ENCODE measurements at places on chromosomes 7 and 10.

- DNase-seq, result no peak
Observed at GRCh38 chr10:95748349-95748748, 7.6 kb upstream of the ENTPD1 start.

DNA sequence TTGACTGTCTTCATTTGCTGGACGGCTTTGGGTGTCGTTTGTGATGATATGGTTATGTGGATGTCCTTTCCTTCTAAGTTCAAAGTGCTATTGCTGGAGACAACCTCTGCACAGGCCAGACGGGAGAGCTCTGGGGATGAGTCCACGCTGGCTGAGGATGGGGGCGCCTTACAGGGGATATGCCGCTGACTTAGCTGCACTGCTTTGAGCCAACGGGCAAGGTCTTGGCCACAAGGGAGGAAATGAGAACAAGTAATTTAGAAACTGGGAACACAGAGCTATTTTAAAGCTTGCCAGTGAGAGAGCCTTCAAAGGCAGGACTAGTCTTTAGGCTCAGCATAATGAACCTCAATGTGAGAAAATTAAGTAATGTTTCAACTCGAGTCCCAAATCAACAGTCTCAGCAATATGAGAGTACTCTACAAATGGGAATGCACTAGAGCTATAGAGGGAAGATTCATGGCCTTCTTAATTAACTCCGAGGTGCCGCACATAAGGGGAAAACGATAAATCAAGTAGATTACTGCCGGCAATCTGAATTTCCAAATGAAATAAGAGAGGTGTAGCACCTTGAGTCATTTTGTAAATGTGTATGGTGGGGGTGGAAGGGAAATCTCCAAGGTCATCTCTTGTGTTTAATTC, 209.3 kb downstream of the JAZF1 start:
- no peak for DNase-seq

GRCh38 chr7:74289659-74290552, 699 bp downstream of the CLIP2 start:
- no peak for DNase-seq

DNA sequence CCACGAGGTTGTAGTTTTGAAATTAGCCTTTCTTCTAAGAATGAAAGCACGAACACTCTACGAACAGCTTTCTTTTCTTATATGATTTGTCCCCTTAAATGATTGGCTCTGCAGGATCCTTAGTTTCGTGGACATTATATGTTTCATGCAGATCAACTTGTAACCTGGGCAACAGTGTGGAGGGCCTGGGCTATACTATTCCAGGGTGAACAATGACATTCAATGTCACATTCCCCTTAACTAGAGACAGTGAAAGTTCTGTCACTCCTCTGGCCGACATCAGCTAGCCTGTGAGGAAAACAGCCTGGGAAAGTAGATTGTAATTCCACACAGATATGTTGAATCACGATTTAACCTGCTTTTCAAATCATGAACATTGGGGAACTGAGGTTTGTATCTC, 23.4 kb downstream of the TAS2R16 start:
- DNase-seq, result no peak

DNA sequence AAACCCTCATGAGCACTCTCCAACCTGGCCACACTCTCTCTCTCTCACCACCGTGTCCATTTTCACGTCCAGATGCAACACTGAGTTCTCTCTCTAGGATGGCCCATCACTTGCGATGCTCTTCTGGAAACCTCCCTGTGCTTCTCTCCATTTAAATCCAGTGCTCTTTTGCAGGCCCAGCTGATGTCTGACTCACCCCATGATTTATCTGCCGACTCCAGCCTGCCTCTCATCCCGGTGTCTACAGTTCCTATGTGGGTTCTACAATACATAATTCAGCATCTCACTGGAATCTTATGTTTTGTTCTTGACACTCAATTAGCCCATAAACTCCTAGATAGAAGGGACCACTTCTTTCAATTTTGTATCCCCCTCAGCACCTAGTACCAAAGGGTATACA, 5.0 kb downstream of the TPK1 start:
- no peak for DNase-seq

DNA sequence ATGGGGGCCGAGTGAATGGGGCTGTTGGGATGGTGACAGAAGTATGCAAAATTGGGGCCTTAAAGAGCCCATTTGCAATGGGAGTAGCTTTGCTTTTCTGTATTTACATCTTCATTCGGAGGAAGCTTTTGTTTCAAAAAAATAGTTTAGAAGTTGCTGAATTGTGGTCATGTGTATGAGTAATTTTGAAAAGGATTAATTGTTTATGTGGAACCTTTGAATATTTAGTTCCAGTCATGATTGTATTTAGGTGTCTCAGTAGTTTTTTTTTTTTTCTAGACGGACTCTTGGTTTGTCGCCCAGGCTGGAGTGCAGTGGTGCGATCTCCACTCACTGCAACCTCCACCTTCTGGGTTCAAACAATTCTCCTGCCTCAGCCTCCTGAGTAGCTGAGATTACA, 37.2 kb downstream of the RBM33 start:
- no peak for DNase-seq

- no peak for DNase-seq
Observed at GRCh38 chr10:120580918-120581895, 124.2 kb downstream of the PLPP4 start.

GRCh38 chr7:130490888-130491804, 739 bp upstream of the MEST start:
- no peak for DNase-seq

DNA sequence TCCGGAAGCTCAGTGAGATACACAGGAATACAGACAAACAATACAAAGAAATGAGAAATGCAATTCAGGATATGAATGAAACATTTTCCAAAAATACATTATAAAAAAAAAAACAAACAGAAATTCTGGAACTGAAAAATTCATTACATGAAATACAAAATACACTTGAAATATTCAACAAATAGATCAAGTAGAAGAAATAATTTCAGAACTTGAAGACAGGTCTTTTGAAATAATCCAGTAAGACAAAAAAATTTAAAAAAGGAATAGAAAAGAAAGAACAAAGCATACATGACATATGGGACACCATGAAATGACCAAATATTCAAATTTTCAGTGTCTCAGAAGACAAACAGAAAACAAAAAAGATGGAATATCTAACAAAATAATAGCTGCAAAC, 102.5 kb downstream of the ALOX5 start:
- no peak for DNase-seq

- DNase-seq, result no peak
Observed at GRCh38 chr7:134618756-134619530, 27.7 kb upstream of the BPGM start.

DNA sequence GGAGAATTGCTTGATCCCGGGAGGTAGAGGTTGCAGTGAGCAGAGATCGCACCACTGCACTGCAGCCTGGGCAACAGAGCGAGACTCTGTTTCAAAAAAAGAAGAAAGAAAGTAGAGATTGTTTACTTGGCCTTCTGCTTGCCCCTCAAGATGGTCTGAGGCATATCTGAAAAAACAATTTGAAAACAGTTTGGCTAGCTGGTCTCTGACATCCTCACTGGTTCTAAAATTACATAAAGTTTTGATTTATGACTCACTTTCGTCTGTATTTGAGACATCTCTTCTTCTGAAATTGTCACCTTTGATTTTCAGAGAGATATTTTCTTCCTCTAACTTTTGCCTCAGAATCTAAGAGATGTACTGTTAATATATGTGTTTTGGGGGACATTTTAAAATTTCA, 49.6 kb upstream of the HELLS start:
- no peak for DNase-seq

- peak; percentile 69 for DNase-seq
Observed at GRCh38 chr7:100489824-100490223, 6.1 kb downstream of the NYAP1 start.

DNA sequence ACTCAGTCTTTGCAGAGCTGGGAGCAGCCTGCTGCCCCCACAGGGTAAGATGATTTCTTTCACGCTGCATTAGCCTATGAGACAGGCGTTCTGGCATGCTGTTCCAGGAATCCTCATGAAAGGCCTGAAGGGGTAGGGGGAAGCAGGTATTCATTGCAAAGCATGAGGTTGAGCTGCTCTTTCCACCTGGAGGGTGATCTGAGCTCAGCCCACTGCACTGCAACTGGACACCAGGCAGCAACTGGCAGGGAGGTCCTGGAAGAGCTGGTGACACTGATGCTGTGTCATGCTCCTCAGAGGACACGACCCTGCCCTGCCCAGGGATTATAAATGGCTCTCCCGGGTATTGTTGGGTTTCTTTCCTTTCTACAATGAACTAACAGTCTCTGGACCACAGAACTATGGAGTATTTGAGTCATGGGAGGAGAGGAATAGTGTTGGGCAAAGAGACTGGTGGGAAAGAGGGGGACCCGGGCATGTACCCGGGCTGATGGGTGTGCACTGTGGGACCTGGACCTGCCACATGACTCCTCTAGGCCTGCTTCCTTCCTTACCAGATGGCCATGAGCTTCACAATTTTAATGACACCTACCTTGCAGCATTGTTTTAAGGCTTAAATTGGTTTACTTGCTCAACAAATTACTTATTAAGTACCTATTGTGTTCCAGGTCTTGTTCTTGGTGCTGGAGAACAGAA, 24.3 kb downstream of the SLC25A28 start:
- DNase-seq, result no peak

DNA sequence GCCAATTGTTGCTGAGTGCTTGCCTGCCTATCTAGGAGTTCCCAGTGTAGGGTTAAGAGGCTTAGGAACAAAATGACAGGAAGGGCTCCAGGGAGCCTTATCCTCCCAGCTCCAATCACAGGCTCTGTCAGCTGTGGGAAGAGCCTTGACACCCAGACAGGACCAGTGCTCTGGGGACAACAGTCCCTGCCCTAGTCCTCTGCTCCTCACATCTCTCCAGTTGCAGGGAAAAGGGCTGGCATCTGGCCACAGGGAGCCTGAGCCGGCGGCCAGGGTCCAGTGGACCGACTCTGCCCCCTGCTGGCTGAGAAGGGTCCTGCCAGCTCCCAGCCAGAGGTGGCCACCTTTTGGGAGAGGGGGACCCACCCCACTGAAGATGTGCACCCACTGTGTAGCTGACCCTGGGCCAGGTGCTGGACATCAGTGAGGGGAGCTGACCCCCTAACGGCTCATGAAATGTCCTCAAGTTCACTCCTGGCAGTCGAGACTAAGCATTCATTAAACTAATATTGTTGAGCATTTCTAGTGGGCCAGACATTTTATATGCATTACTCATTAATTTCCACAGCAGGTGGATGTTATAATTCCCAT, 17.6 kb downstream of the DNAJB12 start:
- DNase-seq, result peak; percentile 26

GRCh38 chr7:4755045-4755444, 20.4 kb upstream of the AP5Z1 start:
- no peak for DNase-seq

DNA sequence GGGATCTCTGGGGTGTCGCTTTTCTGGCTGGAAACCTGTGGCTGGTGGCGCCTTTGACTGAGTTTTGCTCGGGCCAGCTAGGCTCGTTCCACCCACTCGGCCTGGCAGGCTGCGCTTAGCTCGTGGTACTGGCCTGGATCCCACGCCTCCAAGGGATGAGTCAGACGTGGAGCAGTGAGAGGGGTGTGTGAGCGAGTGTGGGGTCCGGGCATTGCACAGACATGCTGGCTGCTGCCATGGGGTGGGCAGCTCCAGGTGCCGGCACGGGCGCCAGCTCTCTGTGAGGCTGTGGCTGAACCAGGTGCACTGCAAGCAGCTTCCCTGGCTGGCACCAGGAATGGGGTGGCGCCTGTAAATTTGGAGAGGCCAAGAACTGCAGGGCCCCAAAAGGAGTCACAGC, 63.1 kb upstream of the CACNA2D1 start:
- DNase-seq, result no peak

- no peak for DNase-seq
Observed at GRCh38 chr10:103541616-103542015, 48.1 kb downstream of the NEURL1 start.

- DNase-seq, result peak; percentile 22
Observed at GRCh38 chr7:107816011-107816566, 13.1 kb upstream of the SLC26A3 start.

DNA sequence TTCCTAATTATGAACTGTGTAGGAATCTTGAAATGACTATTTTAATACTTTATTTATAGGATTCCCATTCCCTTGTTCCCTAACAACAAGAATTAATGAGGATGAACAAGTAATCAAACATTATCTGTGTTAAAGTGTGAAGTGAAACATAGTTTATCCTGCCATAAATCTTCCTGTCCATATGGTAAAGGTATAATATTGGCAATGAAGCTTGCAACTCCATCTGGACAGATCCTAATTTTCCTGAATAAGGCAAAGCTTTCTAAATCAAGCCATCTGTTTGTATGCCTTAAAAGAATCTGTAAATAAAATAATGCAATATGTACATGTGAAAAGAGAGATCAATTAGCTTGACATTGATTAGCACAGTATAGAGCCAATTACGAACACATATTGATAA, 529.0 kb downstream of the ANKRD7 start:
- DNase-seq, result no peak

GRCh38 chr10:101226491-101227428, 2.5 kb downstream of the LBX1 start:
- no peak for DNase-seq

DNA sequence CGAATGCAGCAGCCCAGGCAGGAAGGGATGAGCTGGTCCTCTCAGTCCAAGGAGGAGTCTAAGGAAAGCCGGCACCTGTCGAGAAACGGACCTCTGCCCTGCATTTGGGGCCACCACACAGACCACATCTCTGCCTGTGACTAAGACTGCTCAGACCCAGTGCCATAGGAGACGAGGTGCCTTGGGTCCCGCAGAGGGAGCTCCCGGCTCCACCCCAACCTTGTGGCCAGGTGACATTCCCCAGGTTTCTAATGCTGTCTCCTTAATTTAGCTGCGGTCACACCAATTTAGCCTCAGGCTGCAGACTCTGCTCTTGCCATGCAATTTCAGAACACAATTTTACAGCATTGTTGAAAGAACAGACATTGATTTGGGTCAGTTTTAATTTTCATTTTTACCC, 22.8 kb upstream of the CRHR2 start:
- DNase-seq, result no peak

- no peak for DNase-seq
Observed at GRCh38 chr7:134779741-134780065, 269 bp downstream of the CALD1 start.

DNA sequence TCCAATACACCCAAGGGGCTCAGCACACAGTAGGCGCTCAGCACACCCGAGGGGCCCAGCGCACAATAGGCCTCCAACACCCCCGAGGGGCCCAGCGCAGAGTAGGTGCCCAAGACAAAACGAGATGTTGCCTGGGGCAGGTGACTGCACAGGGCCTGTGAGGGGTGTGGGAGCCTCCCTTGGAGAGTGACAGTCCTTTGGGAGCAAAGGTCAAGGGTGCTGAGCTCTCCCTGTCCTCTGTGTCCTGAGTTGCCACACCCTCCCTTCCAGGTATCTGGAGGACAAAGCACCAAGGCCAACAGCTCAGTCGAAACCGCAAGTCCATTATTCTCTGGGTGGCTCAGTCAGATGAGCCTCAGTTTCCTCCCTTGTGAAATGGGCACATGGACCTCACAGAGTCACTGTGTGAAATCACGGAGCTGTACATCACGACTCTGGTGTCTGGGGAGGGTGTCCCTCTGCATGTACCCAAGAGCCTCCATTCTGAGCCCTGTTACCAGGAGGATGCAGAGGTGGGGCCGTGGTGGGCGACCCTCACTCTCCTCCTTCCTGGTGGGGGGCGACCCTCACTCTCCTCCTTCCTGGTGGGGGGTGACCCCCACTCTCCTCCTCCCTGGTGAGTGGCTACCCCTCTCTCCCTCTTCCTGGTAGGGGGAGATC, 81.3 kb downstream of the FOXL3 start:
- DNase-seq, result peak; percentile 45
